Activated T-helper 1 cell treated with anti-CD3 and anti-CD28 coated beads, Interleukin-12 subunit alpha, Interleukin-12 subunit beta, Interleukin-2, Interleukin-4 antibody, amounts not matched to agents 30 ng/mL and 10 ng/mL and 1 ng/mL, durations not matched to agents 14 hours and 24 hours and 36 hours (primary cell): ENCODE measurements at places on chromosomes 12 and 14.
A peak's percentile ranks its signal among the peaks of the same experiment; 100 is the strongest.

DNA sequence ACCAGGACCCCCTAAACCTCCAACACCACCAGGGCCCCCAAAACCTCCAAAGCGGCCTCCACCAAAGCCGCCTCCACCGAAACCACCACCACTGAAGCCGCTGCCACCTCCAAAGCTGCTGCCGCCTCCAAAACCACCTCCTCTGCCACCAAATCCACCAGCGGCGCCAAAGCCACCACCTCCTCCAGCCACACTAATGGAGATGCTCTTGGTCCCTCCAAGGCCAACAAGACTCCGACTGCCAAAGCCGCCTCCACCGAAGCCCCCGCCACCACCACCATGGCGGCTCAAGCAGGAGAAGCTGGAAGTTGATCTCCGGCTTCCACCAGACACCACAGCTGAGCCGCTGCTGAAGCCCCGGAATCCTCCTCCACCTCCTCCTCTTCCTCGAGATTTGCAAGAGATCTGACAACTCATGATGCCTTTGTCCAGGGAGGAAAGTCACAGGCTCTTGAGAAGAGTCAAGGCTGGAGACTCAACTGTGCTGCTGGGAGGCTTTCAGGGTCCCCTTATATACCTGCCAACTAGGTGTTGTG, at the start of gene KRT2:
KRT2 (minus strand) TSS at position 486 of the 536 bp plus-strand sequence; CDS start at position 417, 69 bp downstream.
- DNase-seq, result no peak
- H3K27ac ChIP-seq, result no peak within 1 kb of the TSS
- peaks cover 21% of the 10 kb centered on the region for H3K27me3 ChIP-seq
- H3K4me1 ChIP-seq, result peaks cover 26% of the 10 kb centered on the region
- H3K36me3 ChIP-seq, result no peaks in the 10 kb centered on the region

DNA sequence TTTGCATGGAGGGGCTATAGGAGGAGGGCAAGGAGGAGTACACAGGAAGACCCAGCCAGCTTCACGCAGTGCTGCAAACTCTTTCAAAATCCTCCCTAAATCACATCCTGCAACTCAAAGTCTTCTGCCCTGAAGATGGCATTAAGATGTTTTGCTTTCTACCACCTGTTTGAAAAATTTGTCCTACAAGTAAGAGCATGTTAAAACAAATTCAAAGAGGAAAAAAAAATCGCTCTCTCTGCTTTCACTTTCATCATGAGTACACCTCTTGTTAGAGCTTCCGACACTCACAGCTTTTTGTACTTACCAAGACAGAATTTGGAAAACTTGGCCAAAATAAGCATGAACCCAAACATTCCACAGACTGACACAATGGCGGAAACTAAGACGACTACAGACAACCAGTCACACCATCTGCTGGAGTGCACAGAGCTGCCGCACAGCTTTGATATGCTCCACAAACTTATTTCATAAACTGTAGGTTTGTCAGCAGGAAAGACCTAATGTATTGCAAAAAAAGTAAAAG, 21.3 kb downstream of the GCH1 start:
- peak overlapping the region; percentile 94 for H3K27ac ChIP-seq
- H3K4me1 ChIP-seq, result peaks cover 53% of the 10 kb centered on the region
- H3K36me3 ChIP-seq, result peaks cover 20% of the 10 kb centered on the region
- DNase-seq, result peak; percentile 30
- H3K4me3 ChIP-seq, result peak overlapping the region; percentile 86

- H3K27me3 ChIP-seq, result no peaks in the 10 kb centered on the region
- no peaks in the 10 kb centered on the region for H3K36me3 ChIP-seq
- H3K4me3 ChIP-seq, result no peak overlapping the region
- H3K27ac ChIP-seq, result no peak overlapping the region
Observed at GRCh38 chr14:84929086-84929485, 600.9 kb upstream of the FLRT2 start.

DNA sequence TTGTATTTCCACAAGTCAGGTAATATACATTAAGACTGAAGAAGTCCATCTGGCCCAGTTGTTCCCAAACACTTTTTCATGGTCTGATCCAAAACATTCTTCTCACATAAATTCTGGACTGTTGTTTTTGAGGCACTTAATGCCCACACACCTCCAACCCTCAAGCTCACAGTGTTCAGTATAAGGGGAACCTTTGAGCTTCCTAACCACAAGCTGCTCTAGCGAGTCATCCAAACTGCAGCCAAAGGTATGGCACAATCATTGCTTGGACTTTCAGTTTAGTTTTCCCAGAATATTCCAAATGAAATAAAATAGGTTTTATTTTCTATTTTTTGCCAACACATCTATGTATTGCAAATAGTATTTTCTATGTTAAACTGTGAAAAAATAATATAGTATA, 103.0 kb downstream of the PUS7L start:
- no peaks in the 10 kb centered on the region for H3K36me3 ChIP-seq
- peaks cover 8% of the 10 kb centered on the region for H3K27me3 ChIP-seq
- no peak for DNase-seq
- H3K27ac ChIP-seq, result no peak overlapping the region
- H3K4me3 ChIP-seq, result no peak overlapping the region

- H3K4me1 ChIP-seq, result no peaks in the 10 kb centered on the region
- no peak overlapping the region for H3K4me3 ChIP-seq
- H3K27ac ChIP-seq, result no peak overlapping the region
- H3K36me3 ChIP-seq, result peaks cover 4% of the 10 kb centered on the region
- DNase-seq, result no peak
Observed at GRCh38 chr12:91967590-91967989, 178.1 kb downstream of the BTG1 start.

DNA sequence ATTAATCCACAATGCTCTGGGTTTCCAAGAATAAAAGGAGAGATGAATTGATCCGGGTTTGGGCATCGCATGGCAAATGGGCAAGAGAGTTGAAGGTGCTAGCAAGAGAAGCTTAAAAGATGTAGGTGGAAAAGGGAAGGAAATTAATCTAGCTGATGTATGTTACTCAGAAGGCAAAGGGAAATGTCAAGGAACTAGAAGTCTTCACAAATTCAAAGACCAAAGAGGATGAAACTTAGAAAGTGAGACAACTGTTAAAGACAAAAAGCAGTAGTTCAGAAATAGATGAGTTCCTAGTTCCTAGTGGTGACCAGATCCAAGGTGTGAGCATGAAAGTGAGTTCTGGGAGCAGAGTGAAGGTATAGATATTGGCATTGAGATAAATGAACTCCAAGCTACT, 228.3 kb downstream of the SEC23A start:
- no peaks in the 10 kb centered on the region for H3K4me1 ChIP-seq
- H3K27me3 ChIP-seq, result no peaks in the 10 kb centered on the region
- H3K4me3 ChIP-seq, result no peak overlapping the region
- no peaks in the 10 kb centered on the region for H3K36me3 ChIP-seq
- DNase-seq, result no peak
- H3K27ac ChIP-seq, result no peak overlapping the region

GRCh38 chr14:29716150-29716549, 211.5 kb downstream of the PRKD1 start:
- DNase-seq, result no peak
- no peaks in the 10 kb centered on the region for H3K36me3 ChIP-seq
- H3K4me1 ChIP-seq, result no peaks in the 10 kb centered on the region
- H3K27ac ChIP-seq, result no peak overlapping the region
- no peaks in the 10 kb centered on the region for H3K27me3 ChIP-seq

- DNase-seq, result no peak
- H3K27me3 ChIP-seq, result no peaks in the 10 kb centered on the region
- peaks cover 2% of the 10 kb centered on the region for H3K36me3 ChIP-seq
- no peak overlapping the region for H3K27ac ChIP-seq
- H3K4me1 ChIP-seq, result peaks cover 12% of the 10 kb centered on the region
- H3K4me3 ChIP-seq, result no peak overlapping the region
Observed at GRCh38 chr14:55398679-55399078, 13.0 kb downstream of the ATG14 start.

DNA sequence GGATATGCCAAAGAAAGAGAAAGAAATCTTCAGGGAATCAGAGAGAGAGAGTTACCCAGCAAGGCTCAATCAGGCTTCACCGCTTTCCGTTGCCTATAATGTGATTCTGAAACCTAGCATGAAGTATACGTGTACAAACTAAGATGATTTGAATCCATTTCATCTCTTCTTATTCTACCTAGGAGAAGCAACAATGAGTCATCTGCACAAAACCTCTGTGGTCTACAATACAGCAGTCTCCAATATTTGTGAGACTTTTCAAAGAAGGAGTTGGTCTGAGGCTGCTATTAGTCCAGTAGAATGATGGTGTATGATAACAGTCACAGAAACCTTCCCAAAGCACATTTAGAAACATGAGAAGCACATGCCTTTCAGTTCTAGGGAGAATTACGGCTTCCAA, 141.9 kb downstream of the C12orf42 start:
- no peak for DNase-seq
- H3K36me3 ChIP-seq, result peaks cover 3% of the 10 kb centered on the region
- H3K27ac ChIP-seq, result no peak overlapping the region
- H3K4me3 ChIP-seq, result no peak overlapping the region
- no peaks in the 10 kb centered on the region for H3K27me3 ChIP-seq

GRCh38 chr14:101336183-101336582, 225.1 kb upstream of the DIO3 start:
- peaks cover 6% of the 10 kb centered on the region for H3K27me3 ChIP-seq
- no peaks in the 10 kb centered on the region for H3K4me1 ChIP-seq
- no peak overlapping the region for H3K27ac ChIP-seq
- no peaks in the 10 kb centered on the region for H3K36me3 ChIP-seq

- DNase-seq, result no peak
- no peak overlapping the region for H3K4me3 ChIP-seq
- H3K27me3 ChIP-seq, result no peaks in the 10 kb centered on the region
- H3K4me1 ChIP-seq, result peaks cover 13% of the 10 kb centered on the region
- no peaks in the 10 kb centered on the region for H3K36me3 ChIP-seq
- H3K27ac ChIP-seq, result no peak overlapping the region
Observed at GRCh38 chr12:49455501-49455900, 83.3 kb upstream of the KCNH3 start.

DNA sequence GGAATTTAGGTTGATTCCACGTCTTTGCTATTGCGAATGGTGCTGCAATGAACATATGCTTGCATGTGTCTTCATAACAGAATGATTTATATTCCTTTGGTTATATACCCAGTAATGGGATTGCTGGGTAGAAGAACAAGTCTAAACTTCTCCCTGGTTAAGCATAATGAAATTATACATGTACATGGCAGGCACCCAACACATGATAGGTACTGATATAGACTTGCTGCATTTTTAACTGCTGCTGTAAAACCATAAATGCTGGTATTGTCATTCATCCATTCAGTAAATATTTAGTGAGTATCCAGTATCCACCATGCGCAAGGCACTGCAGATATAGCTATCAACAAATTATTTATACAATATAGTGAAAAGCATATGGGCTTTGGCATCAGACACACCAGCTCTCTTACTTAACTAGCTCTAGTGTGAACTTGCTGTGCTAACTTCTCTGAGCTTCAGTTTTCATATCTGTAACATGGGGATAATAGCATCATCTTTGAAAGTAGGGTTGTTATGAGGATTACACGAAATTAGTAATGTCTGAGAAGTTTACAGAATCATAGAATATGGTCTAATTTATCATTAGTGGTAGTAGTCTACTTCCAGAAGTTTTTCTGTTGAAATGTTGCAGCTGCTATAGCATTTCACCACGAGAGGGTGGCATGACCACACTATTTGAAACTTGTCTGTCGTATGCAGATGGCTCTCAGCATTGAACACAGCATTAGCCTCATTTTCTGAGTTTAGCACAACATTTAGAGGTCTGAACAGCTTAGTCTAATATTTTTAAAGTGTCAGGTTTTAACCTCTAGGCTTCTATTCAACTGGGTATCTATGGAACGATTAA, 32.0 kb upstream of the SEL1L start:
- no peak for DNase-seq
- no peaks in the 10 kb centered on the region for H3K36me3 ChIP-seq
- no peaks in the 10 kb centered on the region for H3K27me3 ChIP-seq
- H3K4me3 ChIP-seq, result no peak overlapping the region
- H3K4me1 ChIP-seq, result no peaks in the 10 kb centered on the region

GRCh38 chr14:36068777-36069534, 107.6 kb downstream of the PTCSC3 start:
- H3K4me1 ChIP-seq, result no peaks in the 10 kb centered on the region
- H3K27ac ChIP-seq, result no peak overlapping the region
- no peak overlapping the region for H3K4me3 ChIP-seq
- no peaks in the 10 kb centered on the region for H3K36me3 ChIP-seq

DNA sequence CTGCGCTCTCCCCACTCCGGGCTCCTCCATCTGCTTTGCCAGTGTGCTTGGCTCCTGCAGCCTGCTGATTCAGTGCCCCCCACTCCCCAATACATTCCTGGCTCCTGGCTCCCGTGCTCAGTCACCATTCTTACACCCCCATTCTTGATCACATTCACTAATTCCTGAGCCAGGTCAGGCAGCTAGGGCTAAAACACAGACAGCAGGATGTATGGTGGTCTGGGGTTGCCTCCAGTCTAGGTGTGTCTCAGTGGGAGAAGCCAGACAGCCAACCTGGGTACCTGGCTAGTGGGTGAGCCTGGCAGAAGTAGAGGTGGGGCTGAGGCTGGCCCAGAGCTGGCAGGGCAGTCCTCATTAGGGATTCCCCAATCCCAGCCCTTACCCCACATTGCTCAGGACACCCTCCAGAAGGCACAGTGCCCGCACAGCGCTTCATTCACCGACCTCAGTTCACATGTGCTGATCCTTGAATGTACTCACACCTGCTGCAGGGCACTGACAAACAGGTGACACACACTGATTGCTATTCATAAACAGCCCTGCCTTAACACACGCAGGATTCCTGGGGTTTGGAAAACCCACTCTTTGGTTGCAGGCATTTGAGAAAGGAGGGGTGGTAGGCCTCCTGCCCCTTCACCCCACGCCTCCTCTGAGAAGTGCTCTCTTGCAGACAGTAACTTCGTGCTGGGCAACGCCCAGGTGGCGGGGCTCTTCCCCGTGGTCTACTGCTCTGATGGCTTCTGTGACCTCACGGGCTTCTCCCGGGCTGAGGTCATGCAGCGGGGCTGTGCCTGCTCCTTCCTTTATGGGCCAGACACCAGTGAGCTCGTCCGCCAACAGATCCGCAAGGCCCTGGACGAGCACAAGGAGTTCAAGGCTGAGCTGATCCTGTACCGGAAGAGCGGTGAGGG, 1.7 kb downstream of the KCNH3 start:
- no peaks in the 10 kb centered on the region for H3K36me3 ChIP-seq
- H3K4me1 ChIP-seq, result no peaks in the 10 kb centered on the region
- peaks cover 51% of the 10 kb centered on the region for H3K27me3 ChIP-seq
- H3K4me3 ChIP-seq, result peak overlapping the region; percentile 58

DNA sequence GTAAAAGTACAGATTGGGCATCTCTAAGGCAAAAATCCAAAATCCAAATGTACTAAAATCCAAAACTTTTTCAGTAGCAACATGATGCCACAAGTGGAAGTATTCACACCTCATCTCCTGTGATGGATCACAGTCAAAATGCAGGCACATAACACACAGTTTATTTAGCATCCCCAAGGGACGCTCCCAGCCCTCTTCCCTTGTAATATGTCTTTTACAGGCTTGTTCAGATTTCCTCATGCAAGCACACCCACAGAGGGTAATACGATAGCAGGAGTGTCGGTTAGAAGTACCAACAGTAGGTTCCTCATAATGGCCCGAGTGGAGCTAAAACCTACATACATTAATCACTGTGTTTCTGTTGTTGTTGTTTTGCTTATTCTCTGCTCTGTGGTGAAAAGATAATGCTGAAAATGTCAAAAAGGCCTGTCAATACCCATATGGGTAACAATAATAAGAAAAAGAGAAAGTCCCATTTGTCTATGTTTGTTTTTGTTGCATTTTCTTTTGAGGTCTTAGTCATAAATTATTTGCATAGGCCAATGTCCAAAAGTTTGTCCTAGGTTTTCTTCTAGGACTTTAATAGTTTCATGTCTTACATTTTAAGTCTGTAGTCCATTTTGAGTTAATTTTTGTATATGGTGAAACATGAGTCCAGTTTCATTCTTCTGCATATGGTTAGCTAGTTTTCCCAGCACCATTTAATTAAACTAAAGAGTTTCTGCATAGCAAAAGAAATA, 133.1 kb downstream of the LRIG3 start:
- no peak overlapping the region for H3K27ac ChIP-seq
- no peaks in the 10 kb centered on the region for H3K36me3 ChIP-seq
- H3K4me1 ChIP-seq, result no peaks in the 10 kb centered on the region
